ENCODE measurements at places on chromosomes 5 and 9.

- DNase-seq = no peak
Measured at GRCh38 chr5:81549123-81549522, 155.2 kb upstream of the ACOT12 start.

GRCh38 chr5:75536694-75537360, 25.1 kb downstream of the POLK start:
- no peak for DNase-seq

GRCh38 chr5:124948062-124948753, 201.8 kb upstream of the ZNF608 start:
- no peak for DNase-seq

DNA sequence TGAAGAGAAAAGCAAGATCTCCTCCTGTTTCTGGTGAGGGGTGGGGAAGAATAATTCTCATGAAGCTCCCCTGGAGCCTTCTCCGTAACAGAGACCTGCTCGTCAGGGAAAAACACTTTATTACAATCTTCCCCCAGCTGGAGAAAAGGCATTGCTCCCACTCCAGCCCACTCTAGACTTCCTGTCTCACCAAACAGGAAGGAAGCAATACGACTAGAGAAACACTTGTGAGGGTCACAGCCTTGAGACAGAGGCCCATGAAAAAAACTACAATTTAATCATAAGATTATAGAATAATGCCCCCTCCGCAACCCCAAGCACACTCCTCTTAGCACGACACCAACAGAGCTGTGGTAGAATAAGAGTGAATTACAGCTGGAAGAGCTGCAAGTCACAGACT, 197.2 kb upstream of the S1PR3 start:
- no peak for DNase-seq

GRCh38 chr5:132498152-132498551, 7.6 kb upstream of the IRF1 start:
- DNase-seq = no peak

DNA sequence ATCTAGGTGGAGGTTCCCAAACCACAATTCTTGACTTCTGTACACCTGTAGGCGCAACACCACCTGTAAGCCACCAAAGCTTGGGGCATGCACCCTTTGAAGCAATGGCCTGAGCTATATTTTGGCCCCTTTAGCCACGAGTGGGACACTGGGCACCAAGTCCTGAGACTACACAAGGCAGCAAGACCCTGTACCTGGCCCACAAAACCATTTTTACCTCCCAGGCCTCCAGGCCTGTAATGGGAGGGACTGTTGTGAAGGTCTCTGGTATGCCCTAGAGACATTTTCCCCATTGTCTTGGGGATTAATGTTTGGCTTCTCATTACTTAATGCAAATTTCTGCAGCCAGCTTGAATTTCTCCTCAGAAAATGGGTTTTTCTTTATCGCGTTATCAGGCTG, 24.6 kb upstream of the FAM151B start:
- no peak for DNase-seq

DNA sequence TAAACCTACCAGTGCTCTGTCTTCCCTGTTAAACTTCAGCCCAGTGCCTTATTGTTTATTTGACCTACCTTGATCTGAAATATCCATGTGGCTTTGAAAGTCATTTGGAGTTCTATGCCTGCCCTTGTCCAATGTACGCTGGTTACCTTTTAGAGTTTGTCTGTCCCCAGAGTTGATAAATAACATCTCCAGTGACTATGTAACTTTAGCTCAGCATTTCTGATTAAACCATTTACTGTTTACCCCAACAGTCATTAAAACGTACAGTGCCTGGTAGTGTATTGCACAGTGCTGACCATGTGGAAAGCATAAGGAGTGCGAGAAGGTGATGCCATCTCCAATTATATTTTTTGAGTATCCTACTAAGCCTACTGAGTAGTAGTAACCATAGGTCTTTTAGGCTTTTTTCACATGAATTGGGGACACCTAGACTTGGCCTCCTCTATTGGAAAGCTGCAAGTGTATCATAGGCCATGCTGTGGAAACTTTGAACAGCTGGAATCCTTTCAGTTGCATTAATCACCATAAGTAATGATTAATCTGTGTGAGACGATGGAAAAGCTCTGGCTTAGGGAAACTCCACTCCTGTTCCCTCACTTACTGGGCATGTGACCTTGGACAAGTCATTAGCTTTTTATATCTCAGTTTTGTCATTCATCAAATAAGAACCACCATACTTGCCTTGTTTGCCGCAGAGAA, 93.5 kb downstream of the MAST4 start:
- no peak for DNase-seq

DNA sequence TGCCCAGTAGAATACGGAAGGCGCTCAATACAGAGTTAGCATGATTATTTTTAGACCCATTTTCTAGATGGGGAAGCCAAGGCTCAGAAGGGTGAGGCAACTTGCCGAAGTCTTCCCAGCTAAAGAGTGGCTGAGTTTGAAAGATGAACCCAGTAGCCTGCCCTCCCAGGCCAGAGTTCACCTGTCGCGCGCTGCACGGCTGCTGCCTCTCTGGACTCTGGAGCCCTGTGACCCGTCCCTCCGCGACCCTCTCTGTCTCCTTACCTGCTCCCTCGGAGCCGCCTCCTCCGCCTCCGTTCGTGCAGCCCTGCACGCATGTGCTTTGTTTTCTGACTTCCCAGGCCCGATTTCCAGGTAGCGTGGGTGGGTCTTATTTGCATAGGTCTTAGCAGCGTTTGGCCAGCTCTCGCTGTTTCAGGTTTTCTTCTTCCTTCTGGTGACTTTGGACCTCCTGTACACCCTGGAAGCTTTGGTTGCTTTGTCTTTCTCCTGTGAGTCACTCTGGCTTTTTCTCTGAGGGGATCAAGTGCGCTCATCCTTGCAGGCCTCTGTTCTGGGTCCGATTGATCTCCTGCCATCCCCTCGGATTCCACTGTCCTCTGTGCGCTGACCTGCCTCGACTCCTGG, at the start of gene RNF183:
TSS of gene RNF183 (minus strand) at position 585 of the 627 bp plus-strand sequence. CDS start 5,192 bp downstream, outside the sequence.
- no peak for DNase-seq

DNA sequence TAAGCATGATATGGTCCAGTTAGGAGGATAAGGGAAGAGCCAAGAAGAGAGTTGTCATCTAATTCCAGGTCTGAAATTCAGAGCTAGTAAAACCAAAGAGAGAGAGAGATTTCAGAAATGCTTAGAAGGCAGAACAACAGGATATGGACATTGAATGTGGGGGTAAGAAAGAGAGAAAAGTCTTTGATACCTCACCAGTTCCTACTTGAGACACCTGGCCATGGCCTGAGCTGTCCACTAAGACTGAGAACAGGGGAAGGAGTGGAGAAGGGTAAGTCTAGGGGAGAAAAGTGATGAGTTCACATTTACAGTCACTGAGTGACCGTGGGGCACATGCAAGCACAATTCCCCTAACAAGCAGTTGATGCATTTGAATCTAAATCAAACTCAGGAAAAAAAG, 35.5 kb downstream of the TIMD4 start:
- DNase-seq = no peak

GRCh38 chr5:120640778-120641177, 176.7 kb downstream of the PRR16 start:
- no peak for DNase-seq

GRCh38 chr5:26700759-26701384, 337.5 kb downstream of the CDH9 start:
- DNase-seq = no peak

DNA sequence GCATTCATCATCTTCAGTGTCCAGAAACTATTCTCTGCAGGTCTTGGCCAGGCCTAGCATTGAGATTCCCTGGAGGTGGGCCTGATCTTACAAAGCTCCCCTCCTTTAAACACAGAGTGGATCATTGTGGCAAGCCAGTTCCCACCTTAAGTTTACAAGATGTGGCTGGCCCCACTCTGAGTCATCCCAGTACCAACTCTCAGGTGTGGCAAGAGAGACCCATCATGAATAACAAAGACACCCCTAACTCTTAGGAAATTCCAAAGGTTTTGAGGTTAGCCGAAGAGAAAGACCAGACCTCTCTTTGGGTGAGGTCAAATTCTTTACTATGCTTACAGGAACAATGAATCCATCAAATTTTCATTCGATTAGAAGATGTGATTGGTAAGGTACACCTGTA, 78.2 kb downstream of the RFK start:
- no peak for DNase-seq

DNA sequence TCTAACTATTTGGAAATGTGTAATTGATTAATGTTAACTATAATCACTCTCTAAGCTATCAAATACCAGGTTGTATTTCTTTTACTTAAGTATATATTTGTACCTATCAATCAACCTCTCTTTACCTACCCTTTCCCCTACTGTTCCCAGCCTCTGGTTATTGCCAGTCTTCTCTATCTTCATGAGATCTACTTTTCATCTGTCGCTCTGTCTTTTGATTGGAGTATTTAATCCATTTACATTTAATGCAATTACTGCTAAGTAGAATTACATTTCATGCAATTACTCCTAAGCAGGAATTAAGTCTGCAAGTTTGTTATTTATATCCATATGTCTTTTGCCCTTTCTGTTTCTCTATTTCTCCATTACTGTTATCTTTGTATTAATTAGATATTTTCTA, 148.1 kb downstream of the MAT2B start:
- no peak for DNase-seq

- DNase-seq = no peak
Measured at GRCh38 chr5:10743526-10743925, 17.5 kb downstream of the DAP start.

- no peak for DNase-seq
Measured at GRCh38 chr5:169272111-169272510, 28.8 kb downstream of the SLIT3 start.

- no peak for DNase-seq
Measured at GRCh38 chr9:129664746-129665388, 580 bp upstream of the PRRX2 start.

GRCh38 chr5:177176175-177176711, 42.7 kb downstream of the NSD1 start:
- DNase-seq = no peak

DNA sequence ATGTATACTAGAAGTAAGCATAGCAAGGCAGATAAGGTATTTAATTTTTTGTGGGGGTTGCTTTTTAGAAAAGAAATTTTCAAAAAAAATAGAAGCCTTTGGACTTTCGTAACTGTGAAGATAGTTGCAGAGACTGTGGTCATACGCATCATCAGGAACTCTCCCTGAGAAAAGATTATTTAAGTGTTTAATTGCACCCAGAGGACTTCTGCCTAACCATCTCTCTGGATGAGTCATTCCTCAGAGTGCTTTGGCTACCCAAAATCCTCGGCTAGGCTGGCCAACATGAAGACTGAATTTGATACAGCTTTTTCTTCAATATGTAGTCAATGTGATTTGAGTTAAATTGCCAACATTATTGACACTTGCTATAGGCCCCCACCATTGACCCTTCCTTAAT, 296.4 kb downstream of the TLR4 start:
- no peak for DNase-seq

GRCh38 chr5:134029156-134029555, 24.4 kb upstream of the VDAC1 start:
- DNase-seq = no peak

GRCh38 chr5:109695005-109695926, 5.5 kb downstream of the MAN2A1 start:
- DNase-seq = no peak

DNA sequence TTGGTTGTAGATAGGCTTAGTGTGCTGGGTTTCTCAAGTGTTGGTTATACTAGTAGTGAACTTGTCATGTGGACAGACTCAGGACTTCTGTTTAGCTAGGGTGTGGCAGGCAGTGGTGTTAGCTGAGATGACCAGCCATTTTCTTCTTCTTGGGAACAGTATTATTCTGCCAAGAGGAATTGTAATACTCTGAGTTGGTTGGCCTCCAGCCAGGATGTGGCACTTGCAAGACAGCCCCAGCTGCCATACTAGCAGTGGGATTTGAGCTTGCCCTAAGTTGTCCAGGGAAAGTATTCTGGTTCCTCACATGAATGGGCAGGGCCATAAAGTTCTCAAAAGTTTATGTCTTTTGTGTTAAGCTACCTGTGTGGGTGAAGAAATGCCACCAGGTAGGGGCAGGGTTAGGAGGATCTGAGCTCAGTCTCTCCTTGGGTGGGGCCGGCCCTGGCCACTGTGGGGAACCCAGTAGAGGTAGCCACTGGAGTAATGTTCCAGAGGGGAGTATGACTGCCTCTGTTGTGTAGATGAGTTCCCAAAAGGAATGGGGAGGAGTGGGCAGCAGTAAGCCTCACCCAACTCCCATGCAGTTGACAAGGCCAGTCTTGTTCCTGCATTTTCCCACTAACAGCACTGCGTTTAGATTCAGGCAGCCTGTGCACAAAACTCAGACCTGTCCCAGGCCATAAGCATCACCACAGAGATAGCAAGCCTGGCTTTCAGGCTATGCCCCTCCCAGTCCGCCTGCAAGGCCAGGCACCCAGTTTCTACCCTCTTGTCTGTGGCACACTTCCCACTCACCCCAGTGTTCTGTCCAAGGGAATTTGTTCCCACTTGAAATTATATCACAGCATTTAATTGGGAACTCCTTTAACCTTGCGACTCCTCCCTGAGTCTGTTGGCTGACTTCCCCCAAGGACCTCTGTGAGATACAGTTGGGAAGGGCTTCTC, 250.7 kb downstream of the ANXA1 start:
- DNase-seq = no peak

GRCh38 chr9:12318732-12319685, 374.2 kb upstream of the TYRP1 start:
- DNase-seq = no peak

DNA sequence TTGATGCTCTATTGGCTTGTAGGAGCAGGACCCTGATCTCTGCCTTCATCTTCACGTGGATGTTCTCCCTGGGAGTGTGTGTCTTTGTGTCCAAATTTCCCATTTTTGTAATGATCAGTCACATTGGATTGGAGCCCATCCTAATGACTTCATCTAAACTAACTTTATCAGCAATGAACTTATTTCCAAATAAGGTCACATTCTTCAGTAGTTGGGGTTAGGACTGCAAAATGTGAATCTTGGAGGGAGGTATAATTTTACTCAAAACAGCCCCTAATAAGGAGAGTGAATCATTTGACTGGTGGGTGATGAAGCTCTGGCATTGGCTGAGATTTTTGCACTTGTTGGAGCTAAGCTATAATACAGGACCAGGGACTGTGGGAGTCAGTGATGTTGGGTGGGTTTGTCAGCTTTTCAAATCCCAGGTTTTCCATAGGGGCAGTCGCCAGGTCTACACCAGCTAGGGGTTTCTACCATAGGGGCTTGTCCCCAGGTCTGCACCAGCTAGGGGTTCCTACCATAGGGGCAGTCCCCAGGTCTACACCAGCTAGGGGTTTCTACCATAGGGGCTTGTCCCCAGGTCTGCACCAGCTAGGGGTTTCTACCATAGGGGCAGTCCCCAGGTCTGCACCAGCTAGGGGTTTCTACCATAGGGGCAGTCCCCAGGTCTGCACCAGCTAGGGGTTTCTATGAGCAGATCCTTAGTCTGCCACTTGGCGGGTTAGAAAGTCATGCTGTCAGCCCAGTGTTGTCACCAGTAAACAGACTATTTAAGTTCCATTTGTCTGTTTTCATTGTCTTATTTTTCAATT, 382.6 kb upstream of the DAP start:
- DNase-seq = no peak

Data from memory B cell (primary cell).